Adipocyte (in vitro differentiated cells): ENCODE measurements at places on chromosomes 2 and 18.

GRCh38 chr2:69177785-69178636 is 165.0 kb downstream of the ANTXR1 start:
- DNase-seq = peak; percentile 98

DNA sequence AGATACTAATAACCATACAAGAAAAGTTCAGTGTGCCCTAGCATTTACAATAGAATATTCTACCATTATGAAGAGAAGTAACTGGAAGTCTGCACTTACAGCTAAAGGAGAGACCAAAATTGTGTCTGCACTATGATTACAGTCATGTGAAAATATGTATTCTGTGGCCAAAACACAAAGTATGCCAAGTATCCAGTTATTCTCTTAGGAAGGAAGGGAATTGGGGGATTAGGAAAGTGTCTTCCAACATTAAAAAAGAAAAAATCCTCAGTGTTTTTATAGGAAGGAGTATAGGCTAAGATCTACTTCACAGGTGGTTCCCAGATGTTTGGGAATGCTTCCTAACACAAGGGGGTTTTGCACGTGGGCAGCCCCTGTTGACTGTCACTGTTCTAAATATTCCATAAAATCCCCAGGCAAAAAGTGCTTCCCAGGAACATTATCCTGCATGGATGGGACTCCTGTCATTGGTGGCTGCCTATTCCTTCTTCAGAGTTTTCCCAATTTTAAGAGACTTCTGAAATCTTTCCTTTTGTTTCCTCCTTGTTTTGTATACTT is 180.2 kb upstream of the KLHL29 start:
- DNase-seq = no peak

DNA sequence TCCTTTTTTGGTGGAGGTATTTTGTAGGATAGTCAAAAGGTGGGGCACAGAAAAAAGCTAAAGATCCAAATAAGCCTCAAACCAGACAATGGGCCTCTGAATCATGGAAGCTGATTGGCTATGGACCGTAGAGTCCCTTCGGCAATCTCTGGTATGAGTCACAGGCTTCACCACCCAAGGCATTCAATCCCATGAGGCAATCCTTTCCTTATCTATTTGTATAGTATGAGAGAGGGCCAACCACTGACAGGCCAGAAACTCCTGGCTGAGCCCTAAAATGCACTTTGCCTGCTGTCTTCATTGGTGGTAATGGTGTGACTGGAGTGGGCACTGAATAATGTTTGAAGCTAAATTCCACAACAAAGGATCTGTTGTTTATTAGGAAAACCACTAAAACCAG is 38.7 kb upstream of the MEX3C start:
- DNase-seq = peak; percentile 4

DNA sequence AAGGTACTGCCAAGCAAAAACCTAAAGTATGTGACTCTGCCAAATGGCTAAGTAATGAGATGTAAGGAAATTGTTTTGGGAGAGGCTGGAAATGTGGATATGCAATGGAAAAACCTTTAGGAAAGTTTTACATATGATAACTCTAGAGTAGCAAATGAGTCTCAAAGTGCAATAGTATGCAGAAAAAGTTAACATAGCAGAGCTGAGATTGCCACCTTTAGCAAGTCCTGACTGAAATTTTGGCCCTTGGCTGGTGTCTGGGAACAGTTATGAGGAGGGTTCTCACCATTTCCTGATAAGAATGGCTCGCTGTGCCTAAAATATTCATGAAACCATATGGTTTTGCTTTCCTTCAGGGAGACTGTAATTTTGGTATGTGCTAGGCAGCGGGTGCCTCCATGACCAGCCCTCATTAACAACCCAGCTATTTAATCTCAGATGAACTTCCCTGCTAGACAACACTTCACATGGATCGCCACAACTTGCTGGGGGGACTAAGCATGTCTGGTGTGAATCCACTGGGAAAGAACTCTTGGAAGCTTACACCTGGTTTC is 72.3 kb upstream of the ERBB4 start:
- no peak for DNase-seq

GRCh38 chr18:57544936-57545660 is 41.4 kb downstream of the FECH start:
- DNase-seq = no peak
